ENCODE measurements at places on chromosomes 16 and 17. TPM values are rescaled to one million over a fixed set of nuclear protein-coding genes. Genes with fewer than 3 reads are reported as not detected.

DNA sequence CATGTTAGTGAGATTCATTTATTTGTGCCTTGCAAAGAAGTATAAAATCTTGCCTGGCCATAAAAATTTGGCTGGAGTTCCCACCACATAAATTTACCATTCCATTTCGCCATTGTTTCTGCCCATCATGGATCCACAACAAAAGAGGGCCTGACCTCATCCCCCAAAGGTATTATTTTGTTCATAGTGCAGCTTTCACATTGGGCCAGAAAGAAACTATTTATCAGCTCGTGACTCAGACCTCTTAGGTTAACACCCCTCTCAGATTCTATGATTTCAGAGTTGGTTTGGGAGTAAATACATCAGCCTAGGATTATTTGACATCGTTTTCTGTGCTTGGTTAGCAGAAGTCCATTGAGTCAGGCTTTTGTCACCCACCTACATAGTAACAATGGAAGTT is 108.1 kb downstream of the SHISA6 start:
- DNase-seq: no peak

Gene KRT25
- polyA plus RNA-seq: not detected

DNA sequence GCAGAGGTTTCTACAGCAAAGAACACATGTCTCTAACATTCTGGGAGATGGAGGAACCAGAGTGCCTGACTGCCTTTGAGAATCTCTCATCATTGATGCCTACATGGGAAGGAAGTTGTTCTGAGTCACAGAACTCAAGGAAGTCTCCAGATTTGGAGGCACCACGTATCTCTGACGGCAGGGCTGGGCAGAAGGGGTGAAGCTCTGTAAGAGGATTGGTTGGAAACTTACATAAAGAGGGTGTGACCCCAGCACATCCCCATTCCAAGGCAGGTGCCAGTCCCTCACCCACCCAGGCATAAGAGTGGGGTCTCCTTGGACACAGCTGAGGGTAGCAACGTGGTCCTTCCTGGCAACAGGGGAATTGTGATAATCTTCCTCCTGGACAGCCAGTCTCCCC is 17.4 kb downstream of the TNFRSF13B start:
- no peak for DNase-seq

Gene CCDC78
- 0.39 TPM for polyA plus RNA-seq
